ENCODE measurements at places on chromosomes 11 and 22. TPM values are rescaled to one million over a fixed set of nuclear protein-coding genes. Genes with fewer than 3 reads are reported as not detected.

SCGB1C1 gene
- not detected for total RNA-seq

KCNJ1 gene
- total RNA-seq = not detected

GAL3ST3 gene
- total RNA-seq = not detected

PPP2R1B gene
- 55.2 TPM for total RNA-seq

USP2 gene
- 0.76 TPM for total RNA-seq

TRPC6 gene
- total RNA-seq = not detected

RCOR2 gene
- 0.47 TPM for total RNA-seq

ZFTA gene
- 2.6 TPM for total RNA-seq

TTC36 gene
- 0.66 TPM for total RNA-seq

OR51G2 gene
- not detected for total RNA-seq

Data from activated CD8-positive, alpha-beta memory T cell treated with anti-CD3 and anti-CD28 coated beads, Interleukin-2, amount 10 ng/mL, durations not matched to agents 7 days and 5 days (primary cell).